ENCODE measurements at places on chromosomes 5 and 9. TPM values are rescaled to one million over a fixed set of nuclear protein-coding genes. Genes with fewer than 3 reads are reported as not detected.
A peak's percentile ranks its signal among the peaks of the same experiment; 100 is the strongest.

Gene WWC1
- 1.4 TPM for total RNA-seq

DNA sequence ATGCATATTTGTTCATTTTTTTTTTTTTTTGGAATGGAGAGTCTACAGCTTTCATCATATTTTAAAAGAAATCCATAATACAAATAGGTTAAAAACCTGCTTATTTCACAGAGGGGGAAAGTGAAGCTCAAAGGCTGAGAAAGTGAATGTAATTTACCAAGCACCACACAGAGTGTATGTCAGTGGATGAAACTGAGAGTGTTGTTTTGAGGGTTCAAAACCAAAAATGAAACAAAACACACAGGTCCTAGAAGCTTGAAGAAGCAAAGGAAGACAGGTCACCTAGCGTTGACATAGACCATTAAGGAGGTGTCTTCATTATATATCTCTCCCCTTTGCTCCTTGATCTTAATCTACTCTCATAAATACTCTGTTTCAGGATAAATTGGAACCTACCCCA, 7.5 kb downstream of the NMUR2 start:
- H3K27ac ChIP-seq: no peak overlapping the region
- no peak overlapping the region for H3K4me3 ChIP-seq
- no peaks in the 10 kb centered on the region for H3K27me3 ChIP-seq
- no peaks in the 10 kb centered on the region for H3K36me3 ChIP-seq

DNA sequence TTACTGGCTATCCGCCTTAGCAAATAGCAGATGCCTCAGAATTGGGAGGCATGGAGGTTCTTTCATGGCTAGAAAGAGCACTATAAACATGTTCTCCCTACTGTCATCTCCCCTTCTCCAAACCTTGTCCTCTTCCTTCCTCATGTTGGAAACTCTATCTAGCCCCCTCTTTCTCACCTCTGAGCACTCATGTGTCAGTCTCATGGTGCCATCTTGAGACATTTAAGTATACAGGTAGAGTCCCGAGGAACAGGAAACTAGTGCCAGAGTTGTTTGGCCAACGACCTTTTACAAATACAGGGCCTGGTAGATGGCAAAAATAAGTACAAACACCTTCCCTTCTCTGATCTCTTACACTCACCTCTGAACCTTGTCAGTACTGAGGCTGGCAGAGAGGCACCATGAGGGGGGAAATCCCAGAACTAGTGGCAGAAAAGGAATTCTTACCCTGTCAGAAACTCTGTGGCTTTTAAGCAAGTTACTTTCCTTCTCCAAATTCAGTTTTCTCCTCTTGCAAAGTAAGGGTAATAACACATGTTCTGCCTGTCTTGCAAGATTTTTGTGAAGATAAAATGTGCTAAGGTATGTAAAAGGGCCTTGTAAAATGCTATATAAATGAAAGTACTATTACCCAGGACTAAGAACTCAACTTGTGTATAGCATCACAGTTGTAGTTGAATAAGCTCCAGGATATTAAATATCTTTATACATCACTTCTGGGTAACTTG, 94.1 kb upstream of the SNX2 start:
- DNase-seq: no peak
- H3K4me1 ChIP-seq: no peaks in the 10 kb centered on the region
- H3K27me3 ChIP-seq: no peaks in the 10 kb centered on the region
- no peak overlapping the region for H3K27ac ChIP-seq
- H3K4me3 ChIP-seq: no peak overlapping the region

DNA sequence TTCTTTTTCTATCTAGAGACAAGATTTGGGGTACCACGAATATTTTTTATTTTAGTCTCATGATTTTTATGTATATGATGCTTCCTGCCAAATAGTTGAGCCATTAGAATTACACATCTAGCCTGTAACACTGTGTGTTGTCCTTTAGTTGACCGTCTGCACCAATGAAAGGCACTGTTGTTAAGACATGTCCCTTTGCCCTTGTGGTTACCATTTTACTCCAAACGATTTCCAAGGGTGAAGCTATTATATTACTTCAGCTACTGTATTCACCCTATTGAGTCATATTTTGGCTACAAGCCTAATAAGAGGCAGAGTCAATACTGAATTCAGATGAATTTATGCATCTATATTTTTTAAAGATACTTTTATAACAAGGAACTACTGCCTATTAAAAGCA, 207.6 kb downstream of the CETN3 start:
- no peaks in the 10 kb centered on the region for H3K27me3 ChIP-seq
- H3K27ac ChIP-seq: no peak overlapping the region
- no peaks in the 10 kb centered on the region for H3K4me1 ChIP-seq
- no peak overlapping the region for H3K4me3 ChIP-seq
- no peak for DNase-seq

GRCh38 chr9:128159784-128160602, at the start of gene BBLN:
TSS of gene BBLN (plus strand) at chr9:128160265. CDS start at chr9:128160408, 143 bp downstream.
- peaks cover 19% of the 10 kb centered on the region for H3K4me1 ChIP-seq
- DNase-seq: peak; percentile 99
- H3K27ac ChIP-seq: no peak within 1 kb of the TSS
- H3K36me3 ChIP-seq: peaks cover 10% of the 10 kb centered on the region
- H3K27me3 ChIP-seq: no peaks in the 10 kb centered on the region
- peak within 1 kb of the TSS; percentile 90 for H3K4me3 ChIP-seq

- H3K27me3 ChIP-seq: no peaks in the 10 kb centered on the region
- no peaks in the 10 kb centered on the region for H3K36me3 ChIP-seq
- no peak overlapping the region for H3K4me3 ChIP-seq
- H3K4me1 ChIP-seq: peaks cover 33% of the 10 kb centered on the region
- DNase-seq: no peak
- H3K27ac ChIP-seq: peak overlapping the region; percentile 67
Observed at GRCh38 chr5:10455277-10455670, 13.6 kb downstream of the ROPN1L start.

Gene LEAP2
- total RNA-seq: under 0.01 TPM
